ENCODE measurements at places on chromosomes 12 and 14.

GRCh38 chr12:99142651-99143050 lies 497.6 kb downstream of the APAF1 start:
- DNase-seq: no peak

DNA sequence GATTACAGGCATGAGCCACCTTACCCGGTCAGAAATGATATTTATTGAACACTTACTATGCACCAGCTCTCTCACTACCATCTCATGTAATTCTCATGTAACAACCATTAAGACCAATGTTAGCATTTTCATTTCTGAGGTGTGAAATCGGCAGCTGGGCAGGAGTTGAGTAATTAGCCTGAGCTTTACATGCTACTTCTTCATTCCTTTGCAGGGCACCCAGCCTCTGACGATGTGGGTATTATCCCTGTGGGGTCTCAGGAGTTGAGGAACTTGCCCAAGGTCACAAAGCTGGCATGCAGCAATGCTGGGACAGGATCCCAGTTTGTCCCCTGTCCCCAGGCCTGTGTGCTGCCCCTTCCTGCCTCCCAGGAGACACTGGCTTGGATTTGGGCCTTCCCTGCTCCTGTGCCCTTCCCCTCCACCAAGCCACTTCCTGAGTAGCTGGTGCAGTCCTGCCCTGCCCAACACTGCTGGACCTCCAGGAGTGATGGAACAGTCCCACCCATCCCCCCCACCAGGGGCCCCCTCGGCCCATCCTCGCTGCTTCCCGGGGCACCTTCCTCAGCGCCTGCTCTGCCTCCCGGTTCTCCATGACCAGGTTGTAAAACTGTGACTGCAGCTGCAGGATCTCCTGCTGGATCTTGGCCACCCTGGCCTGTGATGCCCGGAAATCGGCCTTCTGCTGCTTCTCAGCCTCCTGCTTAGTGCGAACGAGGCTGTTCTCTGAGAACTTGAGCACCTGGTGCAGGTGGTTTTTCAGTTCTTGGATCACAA lies 14.7 kb downstream of the RITA1 start:
- no peak for DNase-seq

DNA sequence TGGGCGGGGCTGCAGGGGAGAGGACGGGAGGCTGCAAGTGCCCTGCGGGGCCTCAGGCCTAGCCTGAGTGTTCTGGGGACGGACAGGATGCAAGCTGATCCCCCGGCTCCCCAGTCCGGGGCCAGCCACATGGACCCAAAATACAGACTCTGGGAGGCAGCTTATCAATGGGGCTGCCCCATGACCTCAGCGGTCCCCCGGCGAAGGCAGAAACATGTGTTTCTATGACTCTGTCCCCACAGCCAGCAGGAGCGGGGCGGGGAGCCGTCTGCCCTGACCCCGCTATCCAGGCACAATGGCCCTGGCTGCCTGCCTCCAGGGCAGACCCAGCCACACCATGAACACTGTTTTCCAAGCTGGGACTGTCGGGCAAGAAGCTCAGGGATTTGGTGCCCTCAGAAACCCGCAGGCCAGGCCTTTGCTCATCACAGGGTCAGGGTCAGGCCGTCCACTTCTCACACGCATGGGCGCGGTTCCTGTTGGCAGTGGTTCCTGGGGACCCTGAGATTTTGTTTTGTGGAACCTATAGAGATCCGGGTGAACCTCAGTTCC lies 75.0 kb downstream of the RFLNA start:
- no peak for DNase-seq

GRCh38 chr14:67515386-67516079 lies 17.6 kb upstream of the PLEKHH1 start:
- DNase-seq: no peak

DNA sequence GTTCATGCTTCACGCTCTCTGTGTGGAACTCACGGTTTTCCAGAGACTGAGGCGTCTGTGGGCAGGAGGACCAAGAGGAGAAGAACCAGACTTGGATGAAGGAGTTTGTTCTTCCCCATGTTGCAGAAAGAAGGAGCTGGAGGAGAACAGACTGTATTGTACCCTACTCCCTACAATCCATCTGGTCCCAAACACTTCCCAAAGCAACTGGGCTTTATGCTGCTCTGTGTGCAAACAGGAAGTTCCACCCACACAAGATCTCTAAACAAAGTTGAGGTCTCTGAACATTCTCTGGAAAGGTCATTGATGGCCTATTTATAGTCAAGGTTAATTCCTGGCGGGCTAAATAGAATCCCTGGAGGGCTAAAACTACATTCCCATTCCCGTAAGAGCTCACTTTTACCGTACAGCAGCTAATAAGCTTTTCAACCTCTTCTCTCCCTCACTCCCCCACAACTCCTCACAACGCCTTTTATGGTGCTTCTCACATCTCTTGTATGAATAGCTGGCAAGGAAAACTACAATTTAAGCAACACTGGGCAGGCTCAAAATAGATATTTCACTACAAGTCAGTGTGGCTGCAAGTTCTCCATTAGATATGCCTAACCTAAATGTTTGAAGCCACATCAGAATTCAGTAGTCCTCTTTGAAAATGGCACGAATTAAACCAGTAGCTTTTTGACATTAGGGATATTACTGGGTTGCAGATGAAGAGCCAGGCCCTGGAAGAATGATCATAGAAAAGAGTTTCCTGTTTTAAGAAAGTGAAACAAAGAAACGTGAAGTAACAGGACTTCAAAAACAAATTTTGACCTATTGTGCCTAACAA lies at the start of gene A2M:
TSS of gene A2M (minus strand) at position 189 of the 829 bp plus-strand sequence. CDS start at position 119, 70 bp downstream.
- DNase-seq: no peak

GRCh38 chr14:33134975-33135374 lies 196.3 kb downstream of the NPAS3 start:
- no peak for DNase-seq

GRCh38 chr14:95523815-95524448 lies 7.5 kb upstream of the SYNE3 start:
- no peak for DNase-seq

DNA sequence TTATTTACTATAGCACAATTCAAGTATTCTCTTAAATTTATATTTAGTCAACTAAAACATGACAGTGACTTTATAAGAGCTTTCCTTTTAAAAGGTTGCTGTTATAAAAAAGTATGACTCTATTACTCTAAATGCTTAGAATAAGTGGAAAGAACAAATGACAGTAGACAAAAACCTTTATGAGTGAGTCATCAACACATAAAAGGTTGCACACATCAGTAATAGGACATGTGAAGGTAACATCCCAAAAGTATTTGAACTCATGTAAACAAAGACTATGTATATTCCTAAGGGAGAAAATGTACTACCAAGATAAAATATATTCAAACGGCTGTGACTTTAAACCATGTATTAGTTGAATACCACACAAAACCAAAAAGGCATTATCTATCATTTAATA lies 98.8 kb downstream of the PAWR start:
- DNase-seq: no peak

GRCh38 chr12:15855646-15856045 lies 26.5 kb upstream of the STRAP start:
- DNase-seq: no peak

DNA sequence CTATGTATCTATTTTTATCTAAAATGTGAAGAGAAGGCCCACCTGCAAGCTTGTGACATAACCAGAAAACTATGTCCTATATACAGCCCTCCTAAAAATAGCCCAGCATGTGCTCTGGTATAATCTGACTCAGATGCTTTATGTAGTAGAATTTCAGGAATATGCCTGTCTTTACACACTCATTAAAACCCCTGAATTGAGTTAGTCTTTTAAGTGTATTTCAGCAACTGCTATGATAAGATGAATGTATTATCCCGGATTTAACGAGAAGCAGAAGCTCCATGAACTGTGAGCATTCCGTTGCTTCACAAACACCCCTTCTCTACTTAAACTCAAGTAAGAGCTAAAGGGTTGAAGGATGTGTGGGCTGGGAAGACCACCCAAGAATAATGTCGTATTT lies 89.9 kb upstream of the PRICKLE1 start:
- no peak for DNase-seq

DNA sequence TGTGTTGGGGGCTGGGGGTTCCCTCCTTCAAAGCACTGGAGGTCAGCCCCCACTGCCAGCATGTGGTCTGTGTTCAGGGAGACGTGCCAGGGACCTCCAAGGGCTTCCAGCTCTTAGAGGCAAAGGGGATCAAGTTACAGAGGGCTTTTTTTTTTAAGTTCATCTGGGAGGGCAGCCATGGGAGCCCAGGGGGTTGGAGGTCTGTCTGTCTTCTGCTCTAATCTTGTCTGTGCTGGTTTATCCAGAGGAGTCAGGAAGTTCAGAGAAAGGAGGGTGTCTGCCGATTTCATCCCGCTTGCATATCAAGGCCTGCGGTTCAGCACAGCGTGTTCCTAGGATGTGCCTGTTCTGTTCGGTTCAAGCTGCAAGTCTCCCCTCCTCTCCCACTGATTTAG lies 72.2 kb downstream of the TMEM132C start:
- DNase-seq: no peak

- no peak for DNase-seq
Observed at GRCh38 chr12:87363497-87364084, 665.6 kb downstream of the C12orf50 start.

DNA sequence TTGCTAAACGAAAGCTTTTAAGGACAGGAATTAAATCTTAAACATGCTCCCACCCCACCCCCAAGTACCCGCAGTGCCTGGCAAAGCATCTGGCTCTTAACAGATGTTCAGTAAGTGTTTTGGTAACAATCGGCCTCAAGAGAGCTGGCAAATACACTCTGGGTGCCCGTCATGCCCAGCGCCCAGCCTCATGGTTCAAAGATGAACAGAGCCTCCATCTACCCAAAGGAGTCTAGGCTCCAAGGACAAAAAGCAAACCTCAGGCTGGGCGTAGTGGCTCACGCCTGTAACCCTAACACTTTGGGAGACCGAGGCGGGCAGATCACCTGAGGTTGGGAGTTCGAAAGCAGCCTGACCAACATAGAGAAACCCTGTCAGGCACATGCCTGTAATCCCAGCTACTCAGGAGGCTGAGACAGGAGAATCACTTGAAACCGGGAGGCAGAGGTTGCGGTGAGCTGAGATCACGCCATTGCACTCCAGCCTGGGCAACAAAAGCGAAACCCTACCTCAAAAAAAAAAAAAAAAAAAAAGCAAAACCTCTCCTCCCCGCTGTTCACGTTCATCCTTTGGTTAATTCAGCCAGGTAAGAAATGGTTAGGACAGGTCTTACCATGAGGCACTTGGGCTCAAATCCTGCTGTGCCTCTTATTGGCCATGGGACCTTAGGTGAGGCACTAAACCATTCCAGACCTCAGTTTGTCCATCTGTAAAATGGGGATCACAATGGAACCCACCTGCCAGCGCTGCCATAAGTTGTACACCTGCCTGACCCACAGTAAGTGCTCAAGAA lies 151.3 kb downstream of the BCL11B start:
- no peak for DNase-seq

DNA sequence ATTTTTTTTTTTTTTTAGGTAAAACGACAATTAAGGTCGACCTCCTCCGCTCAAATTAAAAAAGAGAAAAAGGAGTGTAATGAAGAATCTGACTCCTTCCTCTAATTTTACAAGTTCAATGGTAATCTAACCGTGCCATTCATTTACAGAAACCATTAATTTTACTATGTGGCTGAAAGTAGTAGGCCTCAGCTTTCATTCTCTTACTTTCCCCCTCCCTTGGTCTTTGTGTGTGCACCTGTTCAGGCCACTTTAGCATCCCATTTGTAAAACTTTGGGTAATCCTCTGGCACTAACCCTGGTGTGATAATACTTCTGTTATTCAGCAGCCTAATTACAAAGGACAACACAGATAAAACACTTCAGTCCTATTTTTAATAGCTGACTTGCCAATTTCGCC lies 128.1 kb downstream of the ASCL1 start:
- DNase-seq: no peak

- DNase-seq: no peak
Observed at GRCh38 chr12:97276661-97277429, 185.8 kb upstream of the RMST start.

DNA sequence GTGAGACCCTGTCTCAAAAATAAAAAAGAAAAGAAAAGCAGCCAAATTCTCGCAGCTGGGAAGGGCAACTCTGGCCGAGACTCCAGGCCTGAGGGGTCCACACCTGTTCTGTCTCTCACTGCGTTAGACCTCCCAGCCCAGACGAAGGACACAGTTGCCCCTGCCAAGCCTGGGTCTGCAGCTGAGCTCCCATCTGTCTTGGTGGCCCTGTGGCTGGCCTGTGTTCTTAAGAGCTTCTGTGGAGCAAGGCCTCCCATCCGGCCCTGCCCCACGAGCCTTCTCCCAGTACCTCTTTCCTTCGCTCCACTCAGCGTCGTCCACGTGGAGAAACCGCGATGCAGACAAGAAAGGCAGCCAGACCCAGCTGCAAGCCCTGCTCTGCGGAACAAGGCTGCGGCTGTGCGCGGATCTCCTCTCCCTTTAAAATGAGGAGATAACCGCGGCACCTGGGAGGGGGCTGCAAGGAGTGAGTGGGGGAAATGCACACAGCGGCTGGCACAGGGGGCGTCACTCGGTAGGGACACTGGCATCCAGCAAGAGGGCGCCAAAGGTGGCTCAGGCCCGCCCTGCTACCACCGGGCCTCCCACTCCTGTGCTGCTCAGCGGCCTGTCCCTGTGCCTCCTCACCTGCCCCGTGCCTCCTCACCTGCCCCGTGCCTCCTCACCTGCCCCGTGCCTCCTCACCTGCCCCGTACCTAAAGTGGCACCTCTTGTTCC lies 42.4 kb downstream of the LRRC74A start:
- DNase-seq: no peak

GRCh38 chr14:101594511-101595148 lies 33.3 kb downstream of the DIO3 start:
- DNase-seq: no peak

DNA sequence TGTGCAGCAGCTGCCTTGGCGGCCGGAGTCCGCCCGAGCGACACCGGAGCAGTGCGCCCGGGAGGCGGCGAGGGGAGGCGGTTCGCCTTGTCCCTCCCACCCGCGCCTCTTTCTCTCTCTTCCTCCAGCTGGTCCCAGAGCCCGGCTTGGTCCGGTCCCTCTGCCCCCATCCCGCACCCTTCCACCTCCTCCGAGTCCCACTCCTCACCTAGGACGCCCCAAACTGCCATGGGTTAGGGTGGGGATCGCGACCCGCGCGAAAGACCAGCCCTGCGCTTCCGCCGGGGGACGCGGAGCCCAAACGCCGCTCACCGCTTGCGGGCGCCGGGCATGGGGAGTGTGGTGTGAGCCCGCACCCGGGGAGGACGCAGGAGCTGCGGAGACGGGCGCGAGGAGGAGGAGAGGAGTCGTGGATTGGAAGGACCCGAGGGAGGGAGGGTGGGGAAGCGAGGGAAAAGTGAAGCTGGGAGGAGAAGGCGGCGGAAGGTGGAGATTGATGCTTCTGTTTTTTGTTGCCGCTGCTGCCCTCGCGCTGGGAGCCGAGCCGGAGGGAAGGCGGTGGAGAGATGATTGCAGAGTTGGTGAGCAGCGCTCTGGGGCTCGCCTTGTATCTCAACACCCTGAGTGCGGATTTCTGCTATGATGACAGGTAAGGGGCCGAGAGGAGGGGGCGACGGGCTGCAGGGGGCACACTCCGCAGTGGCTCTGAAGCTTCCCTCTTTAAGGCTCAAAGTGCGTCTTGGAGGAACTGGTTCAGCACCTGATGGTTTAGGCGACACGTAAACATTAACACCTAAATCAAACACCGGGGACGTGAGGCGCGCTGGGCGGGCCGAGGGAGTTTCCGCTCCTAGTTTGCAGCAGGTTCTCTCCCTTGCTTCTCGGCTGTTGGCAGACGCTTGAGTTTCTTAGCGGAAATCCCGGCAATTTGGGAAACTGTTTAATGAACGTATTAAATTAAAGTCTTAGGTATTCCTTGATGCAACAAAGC lies 610 bp downstream of the TMTC2 start:
- DNase-seq: peak; percentile 7

GRCh38 chr12:51721282-51721940 lies 127.1 kb downstream of the FIGNL2 start:
- DNase-seq: peak; percentile 14

- DNase-seq: no peak
Observed at GRCh38 chr12:89821896-89822295, 113.3 kb upstream of the ATP2B1 start.

- no peak for DNase-seq
Observed at GRCh38 chr12:50842637-50843493, at the start of gene TMPRSS12. TMPRSS12 (plus strand) TSS chr12:50842926; CDS start chr12:50842965, 39 bp downstream.
